AG04450 (cell line): ENCODE measurements at places on chromosomes 12 and 14. TPM values are rescaled to one million over a fixed set of nuclear protein-coding genes. Genes with fewer than 3 reads are reported as not detected.

JPH4 gene
- not detected in 2 replicates for polyA plus RNA-seq

GRCh38 chr12:79692860-79693577, 2.3 kb upstream of the PAWR start:
- no peak for DNase-seq

FAM181A gene
- not detected in 2 replicates for polyA plus RNA-seq

AGAP2 gene
- 0.02 and 0.06 TPM in 2 replicates for polyA plus RNA-seq

- peak; percentile 93 for DNase-seq
Measured at GRCh38 chr12:96219700-96220206, 25.6 kb downstream of the ELK3 start.

GRCh38 chr12:85468356-85469157, 188.5 kb downstream of the ALX1 start:
- DNase-seq = peak; percentile 8

DNA sequence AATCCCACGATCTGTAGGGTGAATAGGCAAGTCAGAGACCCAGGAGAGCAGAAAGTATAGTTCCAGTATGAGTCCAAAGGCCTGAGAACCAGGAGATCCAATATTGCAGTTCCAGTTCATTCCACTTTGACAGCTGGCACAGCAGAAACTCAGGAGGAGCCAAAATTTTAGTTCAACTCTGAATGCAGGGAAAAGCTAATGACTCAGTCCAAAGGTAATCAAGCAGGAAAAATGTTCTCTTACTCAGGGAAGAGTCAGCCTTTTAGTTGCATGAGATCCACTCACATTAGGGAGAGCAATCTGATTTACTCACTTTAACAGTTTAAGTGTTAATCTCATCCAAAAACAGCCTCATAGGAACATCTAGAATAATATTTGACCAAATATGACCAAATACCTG, 130.2 kb upstream of the LRFN5 start:
- no peak for DNase-seq

GRCh38 chr14:99561864-99562263, 42.1 kb downstream of the CCDC85C start:
- no peak for DNase-seq

DNA sequence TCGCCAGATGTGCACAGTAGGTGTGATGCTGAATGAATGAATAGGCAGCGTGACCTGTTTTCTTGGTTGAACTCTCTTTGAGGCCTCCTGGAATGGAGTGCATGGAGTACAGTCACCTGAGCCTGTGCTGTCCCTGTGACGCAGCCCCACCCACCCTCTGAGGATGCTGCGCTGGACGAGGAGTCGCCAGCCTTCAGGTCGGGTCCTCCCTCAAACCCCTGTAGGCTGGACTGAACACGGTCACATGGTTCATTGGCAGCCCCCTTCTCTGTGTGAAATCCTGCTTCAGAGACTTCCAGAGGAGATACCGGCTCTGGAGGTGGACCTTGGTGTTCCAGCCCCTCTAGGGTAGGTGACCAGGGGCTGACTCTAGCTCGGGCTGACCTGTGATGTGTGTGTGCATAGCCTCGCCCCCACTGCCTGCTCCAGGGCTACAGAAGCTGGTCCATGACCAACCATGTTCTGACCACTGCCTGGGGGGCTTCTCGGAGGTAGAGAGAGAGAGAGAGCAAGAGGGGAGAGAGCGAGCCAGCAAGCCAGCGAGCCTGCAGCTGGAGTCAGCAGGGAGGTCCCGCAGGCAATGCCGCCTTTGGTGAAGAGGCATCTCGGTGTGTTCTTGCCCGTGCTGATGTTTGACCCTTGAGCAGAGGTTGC, 158.0 kb upstream of the RTL1 start:
- DNase-seq = no peak

SLC4A8 gene
- 6.6 and 6.9 TPM in 2 replicates for polyA plus RNA-seq

GRCh38 chr12:110739488-110739887, 3.2 kb downstream of the PPP1CC start:
- DNase-seq = no peak

CYP27B1 gene
- 0.22 and 0.29 TPM in 2 replicates for polyA plus RNA-seq

DNA sequence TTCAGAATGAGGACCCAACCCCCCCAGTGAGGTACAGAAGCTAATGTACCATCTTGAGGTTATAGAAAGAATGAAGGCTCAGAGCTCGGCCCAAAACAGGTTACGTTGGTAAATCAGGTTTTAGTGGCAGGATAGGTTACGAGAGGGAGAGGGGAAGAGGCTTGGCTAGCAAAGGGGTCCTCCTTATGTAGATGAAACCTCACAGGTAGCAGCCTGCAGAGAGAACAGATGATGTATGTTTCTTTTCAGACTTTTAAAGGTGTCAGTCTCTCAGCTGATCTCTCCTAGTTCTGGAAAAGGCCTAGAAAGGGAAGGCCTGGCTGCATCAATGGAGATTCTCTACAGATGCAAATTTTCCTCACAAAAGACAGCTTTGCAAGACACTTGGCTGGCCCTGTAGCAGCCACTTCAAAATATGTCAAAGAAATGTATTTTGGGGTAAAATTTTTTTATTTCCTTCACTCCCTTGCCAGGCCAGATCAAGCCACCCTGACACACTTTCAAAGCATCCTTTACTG, 71.7 kb upstream of the CPSF6 start:
- no peak for DNase-seq

AICDA gene
- polyA plus RNA-seq = not detected in 2 replicates

DNA sequence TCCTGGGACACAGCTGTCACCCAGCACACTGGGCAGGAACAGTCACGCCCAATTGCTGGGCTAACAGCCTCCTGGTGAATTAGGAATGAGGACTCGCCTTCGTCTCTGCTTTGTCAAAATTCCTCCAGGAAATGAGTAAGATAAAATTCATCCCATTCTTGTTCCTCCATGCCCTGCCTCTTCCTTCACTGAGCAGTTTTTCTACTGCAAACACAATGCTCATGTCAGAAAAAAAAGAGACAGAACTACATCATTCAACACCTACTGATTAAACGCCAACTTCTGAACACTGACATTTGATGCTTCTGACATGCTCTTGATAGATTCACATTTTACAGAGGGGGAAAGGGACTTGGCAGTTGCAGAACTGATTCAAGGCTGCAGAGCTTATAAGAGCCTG, 37.5 kb upstream of the DTX1 start:
- no peak for DNase-seq

DNA sequence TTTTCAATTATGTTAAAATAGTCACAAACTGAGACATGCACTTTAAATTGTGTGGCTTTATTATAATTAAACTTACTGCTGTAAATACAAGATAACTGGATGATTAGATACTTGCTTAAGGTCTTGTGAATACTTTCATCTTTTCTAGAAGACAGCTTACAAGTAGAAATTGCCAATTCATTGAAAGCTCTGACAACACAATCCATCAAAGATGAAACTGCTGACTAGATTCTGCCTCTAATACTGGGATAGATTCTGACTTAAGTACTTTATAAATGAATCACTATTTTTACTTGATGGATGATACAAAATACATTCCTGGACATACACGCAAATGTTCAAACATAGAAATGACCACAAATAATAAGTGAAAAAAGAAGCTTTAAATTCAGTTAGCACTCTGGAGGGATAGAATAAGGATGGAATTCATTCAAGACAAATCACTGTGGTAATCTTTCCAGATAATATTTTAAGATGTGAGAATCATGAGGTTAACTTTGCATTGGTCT, 876.8 kb downstream of the RPS29 start:
- DNase-seq = no peak

DNA sequence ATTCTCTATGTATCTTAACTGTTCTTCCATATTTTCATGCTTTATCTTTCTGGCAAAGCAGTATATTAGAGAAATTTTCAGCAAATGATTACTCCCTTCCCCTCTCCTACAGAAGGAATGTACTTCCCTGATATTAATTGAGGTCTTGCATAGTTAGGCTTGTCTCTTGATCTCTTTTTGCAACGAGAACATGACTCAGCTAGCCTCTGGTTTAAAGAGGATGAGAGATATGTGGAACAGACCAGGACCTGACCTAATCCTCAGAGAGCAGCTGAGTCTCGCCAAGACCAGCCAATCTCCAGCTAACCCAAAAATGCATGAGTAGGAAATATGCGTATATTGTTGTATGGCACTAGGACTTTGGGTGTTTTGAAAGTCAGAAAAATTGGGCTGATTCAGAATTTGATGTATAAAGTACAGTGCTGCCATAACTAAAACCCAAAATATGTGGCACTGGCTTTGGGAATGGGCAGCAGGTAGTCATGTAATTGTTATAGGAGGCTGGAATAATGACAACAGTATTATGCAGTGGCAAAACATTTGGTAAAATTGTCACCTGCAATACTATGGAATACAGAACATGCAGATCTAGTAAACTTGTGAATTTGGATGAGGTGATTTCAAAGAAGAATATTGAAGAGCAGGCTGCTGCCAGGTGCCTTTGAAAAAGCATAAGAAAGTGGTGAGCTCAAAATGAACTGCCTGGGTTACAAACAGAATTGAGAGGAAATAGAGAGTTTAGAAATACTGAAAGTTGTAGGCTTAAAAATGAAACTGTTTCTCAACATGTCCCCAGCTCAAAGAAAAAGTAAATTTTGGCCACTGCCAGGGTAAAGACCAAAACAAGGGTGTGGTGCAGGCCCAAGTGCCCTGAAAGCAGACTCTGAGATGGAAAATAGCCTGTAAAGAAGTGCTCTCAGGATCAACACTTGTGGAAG, 9.3 kb upstream of the USP15 start:
- no peak for DNase-seq

- no peak for DNase-seq
Measured at GRCh38 chr12:31644536-31644935, 15.0 kb upstream of the ETFBKMT start.

CFAP54 gene
- polyA plus RNA-seq = 0.82 and 1.2 TPM in 2 replicates

DNA sequence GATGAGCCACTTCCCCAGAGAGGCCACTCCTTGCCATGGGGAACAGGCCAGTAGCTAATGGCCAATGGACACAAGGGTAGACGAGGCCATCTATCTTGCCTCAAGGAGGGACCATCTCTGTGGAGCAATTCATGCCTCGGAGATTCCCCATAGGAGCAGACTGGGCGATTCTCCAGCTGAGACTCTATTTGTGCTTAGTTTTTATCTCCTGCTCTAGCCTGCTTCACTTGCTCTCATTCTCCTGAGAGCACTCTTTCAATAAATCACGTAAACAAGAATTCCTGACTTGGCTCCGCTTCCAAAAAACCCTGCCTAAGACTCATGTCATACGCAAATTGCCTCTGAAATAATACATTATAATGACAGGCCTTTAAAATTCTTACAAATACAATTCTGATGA, 396.4 kb upstream of the USP15 start:
- no peak for DNase-seq

DNA sequence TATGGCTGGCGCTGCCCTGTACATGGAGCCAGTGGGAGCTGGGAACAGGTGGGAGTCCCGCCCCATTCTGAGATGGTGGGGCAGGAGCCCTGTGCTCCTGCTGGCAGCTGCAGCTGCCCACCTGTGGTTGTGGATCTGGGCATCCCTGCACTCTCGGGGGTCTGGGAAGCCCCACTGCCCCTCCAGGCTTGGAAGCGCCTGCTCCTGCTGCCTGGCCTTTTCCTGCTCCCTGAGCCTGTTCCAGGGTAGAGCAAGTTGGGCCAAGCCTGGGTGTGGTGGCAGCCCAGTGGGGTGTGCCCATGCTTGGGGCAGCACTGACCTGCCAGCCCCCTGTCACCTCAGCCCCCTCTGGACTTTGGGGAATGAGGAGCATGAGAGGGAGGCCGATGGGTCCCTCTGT, 104.0 kb downstream of the MNAT1 start:
- no peak for DNase-seq

GRCh38 chr14:66395300-66395699, 90.9 kb upstream of the CCDC196 start:
- no peak for DNase-seq

DNA sequence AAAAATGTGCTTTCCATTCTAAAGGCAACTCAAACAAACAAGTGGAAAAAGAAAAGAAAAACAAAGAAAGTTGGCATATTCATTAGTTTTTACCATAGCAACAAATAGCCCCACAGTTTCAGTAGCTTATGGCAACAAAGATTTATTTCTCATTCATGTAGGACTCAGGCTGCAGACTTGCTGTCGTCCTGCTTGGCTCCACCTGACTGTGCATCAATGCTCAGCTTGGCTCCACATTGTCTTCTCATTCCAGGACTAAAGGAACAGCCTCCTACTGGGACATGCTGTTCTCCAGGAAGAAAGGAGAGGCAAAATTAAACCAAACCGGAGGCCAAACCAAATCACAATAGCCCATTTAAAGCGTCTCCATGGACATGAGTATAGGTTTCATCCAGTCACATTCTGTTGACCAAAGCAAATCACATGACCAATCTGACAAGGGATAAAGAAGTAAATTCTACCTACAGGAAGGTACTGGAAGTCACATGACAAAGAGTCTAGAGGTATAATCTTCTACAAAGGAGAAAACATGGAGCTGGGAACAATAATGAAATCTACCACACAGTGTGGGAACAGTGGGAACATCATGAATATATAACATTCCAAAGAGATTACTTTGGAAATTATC, 222.5 kb downstream of the PIK3C2G start:
- DNase-seq = no peak

DNA sequence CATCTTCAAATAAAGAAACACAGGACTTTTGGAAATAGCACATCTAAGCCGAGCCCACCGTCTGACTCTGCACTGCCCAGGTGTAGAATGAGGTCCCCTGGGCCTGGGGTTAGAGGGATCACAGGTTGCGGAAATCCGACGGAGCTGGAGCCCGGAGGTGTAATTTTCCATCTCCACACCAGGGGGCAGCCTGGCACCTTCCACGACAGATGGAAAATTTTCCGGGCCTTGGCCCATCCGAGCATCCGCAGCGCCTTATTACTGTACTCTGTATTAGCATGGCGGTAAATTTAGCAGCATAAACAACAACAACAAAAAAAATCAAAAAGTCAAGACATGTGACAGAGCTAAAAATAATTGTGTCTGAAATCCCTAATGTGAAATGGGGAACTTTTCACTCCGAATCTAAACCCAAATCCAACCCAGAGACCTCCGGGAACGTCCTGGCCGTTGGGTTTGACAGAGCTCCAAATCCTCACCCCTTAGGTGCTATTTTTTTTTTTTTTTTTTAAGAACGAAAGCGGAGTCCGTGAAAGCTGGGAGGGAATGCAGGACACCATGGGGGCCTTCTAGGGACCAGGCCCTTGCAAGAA, 93.9 kb downstream of the KSR2 start:
- DNase-seq = peak; percentile 13

FAM90A1 gene
- polyA plus RNA-seq = 0.02 and 0.06 TPM in 2 replicates

PTGDR gene
- polyA plus RNA-seq = not detected in 2 replicates

GRCh38 chr14:76687611-76688382, 73.5 kb upstream of the VASH1 start:
- DNase-seq = no peak

DNA sequence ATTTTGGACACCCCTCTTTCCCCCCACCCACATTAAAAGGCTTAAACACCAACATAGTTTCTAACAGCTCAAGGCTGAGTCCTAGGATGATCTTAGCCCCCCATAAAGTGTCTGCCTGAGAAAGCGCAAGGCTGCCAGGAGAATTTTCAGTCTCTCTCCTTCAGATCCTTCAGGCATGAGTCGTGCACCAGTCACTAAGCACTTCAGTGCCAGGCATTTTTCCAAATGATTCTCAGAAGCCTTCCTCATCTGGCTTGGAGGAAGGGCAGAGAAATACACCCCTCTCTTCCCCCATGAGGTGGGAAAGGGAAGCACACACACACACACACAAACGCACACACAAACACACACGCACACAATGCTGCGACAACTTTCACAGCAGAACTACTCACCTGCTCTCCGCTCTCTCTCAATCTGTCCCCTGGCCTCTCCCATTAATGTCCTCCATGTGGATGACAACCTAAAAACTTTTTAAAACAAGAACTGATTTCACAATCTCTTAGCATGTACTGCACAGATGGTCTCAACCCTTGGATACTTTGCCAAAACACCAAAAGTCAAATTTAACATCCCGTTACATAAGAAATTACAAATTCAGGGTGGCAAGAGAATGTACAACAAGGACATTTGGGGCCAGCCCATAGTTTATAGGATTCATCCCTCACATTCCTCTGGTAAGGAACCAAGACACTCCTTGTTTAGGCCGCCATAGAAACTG, 49.8 kb downstream of the CKAP4 start:
- DNase-seq = no peak
